ENCODE measurements at places on chromosomes 11 and 22.

DNA sequence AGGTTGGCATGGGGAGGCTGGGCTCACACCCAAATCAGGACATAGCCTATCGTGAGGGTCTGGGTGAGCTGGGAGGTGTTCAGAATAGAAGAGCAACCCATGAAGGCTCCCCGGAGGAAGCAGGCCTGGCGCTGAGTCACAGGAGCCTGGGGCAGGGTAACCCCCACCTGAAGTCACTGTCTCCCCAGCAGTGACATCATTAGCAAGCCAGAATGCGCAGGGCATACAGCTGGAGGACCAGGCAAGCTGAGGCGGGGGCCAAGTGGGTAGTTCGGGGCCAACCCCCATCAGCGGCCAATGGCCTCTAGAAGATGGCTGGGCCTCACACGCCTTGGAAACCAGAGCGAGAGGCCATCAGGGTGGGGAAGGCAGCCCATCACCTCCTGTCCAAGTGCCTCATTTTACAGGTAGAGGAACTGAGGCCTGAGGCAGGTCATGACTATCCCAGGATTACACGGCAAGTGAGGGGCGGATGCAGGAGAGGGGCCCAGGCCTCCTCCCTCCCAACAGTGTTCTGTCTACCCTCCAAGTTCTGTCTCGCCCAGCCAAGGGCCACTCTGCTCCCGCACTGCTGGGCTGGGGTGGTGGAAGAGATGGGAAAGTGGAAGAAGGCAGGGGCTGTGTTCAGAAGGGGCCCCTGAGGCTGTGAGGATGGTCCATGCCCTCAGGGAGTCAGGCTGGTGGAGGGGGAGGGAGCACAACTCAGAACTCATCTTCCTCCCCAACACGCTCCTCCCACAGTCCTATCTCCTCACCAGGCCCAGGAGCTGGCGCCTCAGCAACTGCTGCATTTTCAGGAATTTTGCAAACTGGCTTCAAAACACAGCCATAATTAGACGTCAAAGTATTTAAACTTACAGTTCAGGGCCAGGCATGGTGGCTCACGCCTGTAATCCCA is 24.6 kb downstream of the RPL3 start:
- no peak for DNase-seq

GRCh38 chr11:115135936-115136335 is 368.3 kb downstream of the CADM1 start:
- DNase-seq, result no peak

DNA sequence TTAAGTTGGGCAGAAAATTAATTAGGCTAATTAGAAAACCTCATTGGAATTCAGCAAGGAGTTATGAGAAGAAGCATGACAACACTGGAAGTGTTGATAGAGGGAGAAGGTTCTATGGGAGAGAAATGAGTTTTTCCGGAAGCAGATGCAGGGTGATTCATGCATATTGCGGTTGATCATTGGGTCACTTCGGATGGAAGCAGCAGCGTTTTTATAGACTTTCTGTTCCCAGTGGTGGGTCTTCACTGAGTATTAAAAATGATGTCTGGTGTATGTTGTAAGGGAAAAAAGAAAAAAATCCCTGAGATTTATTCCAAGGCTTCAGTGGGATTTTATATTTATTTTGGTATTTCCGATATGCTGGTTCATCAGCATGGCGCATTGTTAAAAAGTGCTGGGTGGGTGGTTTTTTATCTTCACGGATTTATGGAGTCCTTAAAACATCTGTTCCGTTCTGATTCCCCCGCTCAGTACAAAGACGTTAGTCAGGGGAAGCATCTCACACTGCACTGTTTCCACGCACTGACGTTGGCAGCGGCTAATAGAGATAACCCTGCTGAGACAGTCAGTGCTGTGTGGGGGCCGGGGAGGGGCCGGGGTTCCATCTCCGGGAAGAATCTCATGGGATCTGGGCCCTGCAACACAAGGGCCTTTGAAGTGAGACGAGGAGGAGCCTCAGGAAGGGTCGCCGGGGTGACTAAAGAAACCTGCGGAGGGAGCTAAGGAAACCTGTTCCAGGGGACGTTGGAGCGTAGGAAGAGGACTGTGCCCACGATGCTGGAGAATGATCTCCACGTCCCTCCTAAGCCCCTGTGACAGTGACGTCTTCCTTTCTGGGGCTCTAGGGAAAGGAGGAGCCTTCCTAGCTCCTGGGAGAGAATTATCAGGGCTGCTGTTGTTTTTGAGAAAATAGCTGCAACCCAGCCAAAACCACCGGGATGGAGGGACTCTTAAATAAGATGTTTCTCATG is 390.0 kb downstream of the NTM start:
- DNase-seq, result no peak

GRCh38 chr11:73787051-73787642 is 527 bp upstream of the MRPL48 start:
- no peak for DNase-seq

GRCh38 chr11:3101921-3102640 is 44.9 kb upstream of the CARS1 start:
- DNase-seq, result no peak

DNA sequence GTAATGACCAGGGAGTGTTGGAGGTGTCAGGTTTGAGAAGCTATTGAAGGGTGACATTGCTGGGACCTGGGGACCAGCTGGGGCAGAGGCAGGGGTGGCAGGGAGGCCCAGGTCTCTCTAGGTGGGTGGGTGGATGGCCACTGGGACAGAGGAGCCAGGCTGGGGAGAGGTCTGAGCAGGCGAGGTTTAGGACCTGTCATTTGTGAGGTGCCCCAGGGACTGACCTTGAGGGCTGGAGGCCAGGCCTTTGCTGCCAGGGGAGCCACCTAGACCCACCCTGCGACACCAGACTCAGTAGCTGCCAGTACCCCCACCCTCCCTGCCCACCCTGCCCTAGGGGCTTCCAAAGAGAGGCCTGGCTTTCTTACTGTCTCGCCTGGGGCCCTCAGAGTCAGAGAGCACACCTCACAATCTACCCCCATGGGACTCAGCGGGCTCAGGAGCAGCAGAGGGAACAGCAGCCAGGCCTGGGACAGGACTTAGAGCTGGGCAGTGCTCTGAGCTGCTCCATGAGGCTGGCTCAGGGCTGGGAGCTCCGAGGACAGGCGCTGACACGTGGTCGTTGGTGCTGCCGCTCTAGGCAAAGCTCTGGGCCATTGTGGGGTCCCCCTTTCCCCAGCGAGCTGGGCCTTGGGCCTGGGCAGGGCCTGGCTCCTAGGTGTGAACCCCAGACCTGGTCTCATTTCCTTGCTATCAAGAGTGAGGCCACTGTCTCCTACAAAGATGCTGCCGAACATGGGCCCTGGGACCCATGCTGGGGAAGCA is 28.6 kb upstream of the PPARA start:
- DNase-seq, result no peak

DNA sequence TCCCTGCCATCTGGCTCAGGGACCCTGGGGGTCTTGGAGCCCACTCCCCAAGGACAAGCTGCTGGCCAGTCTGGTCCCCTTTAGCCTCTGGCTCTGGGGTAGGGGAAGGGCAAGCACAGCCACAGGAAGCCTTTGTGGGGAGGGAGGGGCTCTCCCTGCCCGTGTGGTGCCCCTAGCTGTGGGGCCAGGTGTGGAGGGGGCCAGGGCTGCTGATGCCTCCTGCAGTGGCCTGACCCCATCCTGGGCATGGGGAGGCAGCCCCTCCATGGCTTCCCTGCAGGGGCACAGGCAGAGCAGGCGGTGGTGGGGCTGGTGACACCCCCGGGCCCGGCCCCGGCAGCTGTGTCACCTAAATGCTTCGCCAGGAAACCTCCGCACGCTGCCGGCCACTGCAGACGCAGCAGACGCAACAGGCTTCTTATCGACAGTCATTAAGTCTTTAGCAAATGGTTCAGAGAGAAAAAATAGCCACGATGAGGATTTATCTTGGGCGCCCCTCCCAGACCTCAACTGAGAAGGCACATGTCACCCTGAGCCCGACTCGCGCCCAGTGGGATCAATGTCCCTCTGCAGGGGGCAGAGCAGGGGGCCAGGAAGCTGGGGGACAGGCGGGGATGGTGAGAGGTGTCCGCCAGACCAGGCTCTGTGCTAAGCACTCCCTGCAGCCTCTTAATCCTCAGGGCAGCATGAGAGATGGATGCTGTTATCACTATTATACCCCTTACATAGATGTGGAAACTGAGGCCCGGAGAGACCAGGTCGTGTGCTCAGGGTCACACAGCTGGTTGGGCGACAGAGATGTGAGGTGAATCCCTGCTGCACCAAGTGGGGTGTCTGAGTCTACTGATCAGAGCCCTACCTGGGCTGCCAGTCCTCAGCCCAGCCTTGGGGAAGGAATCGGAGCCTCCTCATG is 33.9 kb downstream of the FLRT1 start:
- DNase-seq, result no peak

DNA sequence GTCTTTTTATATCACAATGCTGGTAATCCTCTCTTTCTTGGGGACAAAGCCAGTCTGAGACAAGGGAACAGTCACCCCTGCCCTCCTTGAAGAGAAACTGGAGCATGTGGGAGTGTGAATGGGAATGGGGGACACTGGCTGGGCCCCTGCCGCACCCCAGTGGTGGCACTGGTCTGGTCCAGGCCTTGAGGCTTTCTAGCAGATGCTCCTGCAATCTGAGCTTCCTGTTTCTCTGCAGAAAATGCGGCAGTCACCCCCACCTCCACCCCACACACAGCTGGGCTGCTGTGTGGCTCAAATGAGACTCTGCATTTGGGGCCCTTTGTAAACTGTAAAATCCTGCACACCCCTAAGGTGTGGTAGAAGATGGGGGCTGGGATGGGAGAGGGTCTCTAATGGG is 6.6 kb upstream of the MARK2 start:
- DNase-seq, result no peak

GRCh38 chr11:46710821-46711269 is 8.2 kb upstream of the F2 start:
- no peak for DNase-seq

GRCh38 chr11:45024316-45024715 is 73.6 kb upstream of the TP53I11 start:
- DNase-seq, result no peak

DNA sequence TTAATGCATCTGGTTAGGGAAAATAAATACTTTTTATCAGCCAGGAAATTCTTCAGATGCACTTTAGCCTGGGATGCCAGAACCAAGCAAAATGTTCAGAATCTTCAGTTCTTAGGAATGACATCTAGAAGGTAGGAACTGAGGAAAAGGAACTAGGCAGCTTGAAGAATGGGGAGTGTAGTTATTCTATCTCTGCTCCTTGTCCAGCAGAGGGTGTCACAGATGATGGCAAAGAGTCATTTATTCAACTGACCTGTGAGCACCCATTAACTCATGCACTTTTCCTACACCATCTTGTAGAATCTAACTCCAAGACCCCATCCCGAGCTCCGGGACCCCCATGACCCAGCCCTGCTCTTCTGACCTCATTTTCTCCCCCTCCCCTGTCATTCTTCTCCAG is 122.1 kb upstream of the ISX start:
- no peak for DNase-seq

- no peak for DNase-seq
Observed at GRCh38 chr11:34564807-34565241, 51.2 kb upstream of the ELF5 start.

GRCh38 chr11:35115688-35116030 is 23.3 kb upstream of the CD44 start:
- DNase-seq, result no peak

- DNase-seq, result peak; percentile 86
Observed at GRCh38 chr11:8593935-8594909, at the start of gene STK33. TSS of gene STK33 (minus strand) at chr11:8594228. CDS start at chr11:8474905, 119,323 bp downstream.

DNA sequence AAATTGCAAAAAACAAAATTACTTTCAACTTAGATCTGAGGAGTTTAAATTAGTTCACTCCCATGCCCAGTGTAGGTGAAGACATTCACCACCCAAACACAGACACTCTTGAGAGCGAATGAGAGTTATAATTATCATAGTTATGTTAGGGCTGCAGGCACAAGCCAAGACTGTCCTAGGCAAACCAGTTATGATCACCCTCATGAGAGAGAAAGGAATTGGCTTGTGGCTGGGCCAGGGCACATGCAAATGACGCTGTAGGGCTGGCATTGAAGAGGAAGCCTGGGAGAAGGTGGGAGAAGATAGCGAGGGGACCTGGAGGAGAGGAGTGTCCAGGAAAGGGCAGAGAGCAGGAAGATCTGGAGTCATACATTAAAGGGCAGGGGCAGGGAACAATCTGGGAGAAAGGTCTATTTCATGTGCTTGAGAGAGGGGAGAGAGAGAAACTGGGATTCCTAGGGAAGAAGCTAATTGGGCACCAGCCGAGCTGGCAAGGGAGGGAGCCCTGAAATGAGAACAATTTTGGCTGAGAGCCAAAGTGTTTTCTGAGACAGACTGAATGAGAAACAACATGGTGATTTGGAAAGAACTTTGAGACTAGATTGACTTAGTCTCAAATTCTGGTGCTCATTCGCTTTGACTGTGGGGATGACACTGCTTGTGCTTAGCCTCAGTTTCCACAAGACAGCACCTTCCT is 279.9 kb downstream of the KIRREL3 start:
- no peak for DNase-seq

DNA sequence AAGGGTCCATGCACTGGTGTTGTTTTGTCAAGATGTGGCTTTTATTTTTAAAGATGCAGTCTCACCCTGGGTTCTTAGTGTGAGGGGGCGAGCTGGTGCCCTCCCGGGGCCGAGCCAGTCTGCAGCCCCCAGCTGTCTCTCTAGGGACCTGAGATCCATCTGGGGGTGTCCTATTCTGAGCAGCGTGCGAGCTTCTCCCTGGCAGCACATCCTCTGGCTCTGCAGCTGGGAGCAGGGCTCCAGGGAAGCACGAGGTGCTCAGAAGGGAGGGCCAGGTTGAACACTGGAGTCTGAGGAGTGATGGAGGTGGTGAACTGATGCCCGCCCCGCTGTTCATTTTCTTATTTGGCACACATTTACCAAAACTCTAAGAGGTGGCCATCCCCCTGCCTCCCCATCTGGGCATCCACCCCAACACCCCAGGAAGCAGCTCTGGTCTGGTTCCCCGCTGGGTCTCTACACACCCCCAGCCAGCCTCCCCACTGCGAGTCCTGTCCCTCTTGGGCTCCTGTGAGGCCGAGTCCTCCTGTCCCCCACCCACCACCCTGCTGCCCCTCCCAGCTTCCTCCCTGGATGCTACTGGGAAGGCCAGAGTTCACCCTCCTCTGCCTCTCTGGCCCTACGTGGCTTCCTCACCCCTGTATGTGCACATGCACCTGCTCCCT is 956.4 kb downstream of the BRD1 start:
- DNase-seq, result no peak

DNA sequence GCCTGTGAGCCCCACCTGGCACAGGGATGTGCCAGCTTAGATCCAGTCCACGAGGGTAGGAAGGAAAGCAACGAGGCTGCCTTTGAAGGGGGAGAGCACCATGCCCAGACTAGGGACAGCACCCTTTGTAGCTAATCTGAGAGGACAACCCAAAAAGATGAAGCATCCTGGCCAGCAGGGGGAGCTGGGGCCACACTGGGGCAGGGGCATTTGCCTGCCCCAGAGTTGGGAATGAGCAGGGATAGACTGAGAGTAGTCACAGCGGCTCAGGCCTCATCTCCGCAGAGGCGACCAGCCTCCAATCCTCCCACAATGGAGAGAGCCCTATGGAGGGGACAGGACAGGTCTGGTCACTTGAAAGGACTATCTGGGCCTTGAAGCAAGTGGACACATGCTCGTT is 16.4 kb downstream of the LMO1 start:
- no peak for DNase-seq

DNA sequence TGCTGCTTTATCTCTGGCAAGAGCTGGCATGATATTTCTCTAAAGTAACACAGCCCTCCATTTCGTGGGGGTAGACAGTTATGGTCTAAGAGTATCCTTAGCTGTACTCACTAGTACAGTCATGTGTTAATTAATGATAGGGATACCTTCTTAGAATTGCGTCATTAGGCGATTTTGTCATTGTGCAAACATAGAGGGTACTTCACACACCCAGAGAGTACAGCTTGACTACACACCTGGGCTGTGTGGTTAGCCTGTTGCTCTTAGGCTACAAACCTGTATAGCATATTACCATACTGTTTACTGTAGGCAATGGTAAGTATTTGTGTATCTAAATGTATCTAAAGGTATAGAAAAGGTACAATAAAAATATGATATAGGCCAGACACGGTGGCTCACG is 17.0 kb downstream of the XRCC6 start:
- DNase-seq, result no peak

Measured in GM06990 (cell line).